Stimulated activated CD4-positive, alpha-beta T cell treated with anti-CD3 and anti-CD28 coated beads, TNF-alpha, amount 100 ng/mL, for 24 hours (primary cell): ENCODE measurements at places on chromosomes 5 and 9.

DNA sequence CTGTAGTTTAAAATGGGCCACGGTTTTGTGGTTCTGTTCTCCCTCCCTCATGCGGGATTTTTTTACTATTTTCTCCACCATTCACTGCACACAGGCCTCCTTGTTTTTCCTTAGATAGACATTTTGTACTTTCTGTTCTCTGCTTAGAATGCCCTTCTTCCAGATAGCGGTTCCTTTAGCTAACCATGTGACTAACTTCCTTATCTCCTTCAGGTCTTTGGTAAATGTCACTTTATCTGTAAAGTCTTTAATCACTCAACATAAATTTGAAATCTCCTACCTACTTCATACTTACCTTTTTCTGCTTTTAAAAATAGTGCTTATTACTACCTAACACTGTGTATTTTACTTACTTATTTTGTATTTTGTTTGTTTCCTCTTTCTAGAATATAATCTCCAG, 15.0 kb downstream of the FER start:
- DNase-seq: no peak

- no peak for DNase-seq
Observed at GRCh38 chr9:120774719-120775118, 18.5 kb downstream of the FBXW2 start.

- DNase-seq: no peak
Observed at GRCh38 chr9:134328841-134329575, 2.8 kb downstream of the RXRA start.

GRCh38 chr5:145680169-145680568, 155.0 kb downstream of the PRELID2 start:
- DNase-seq: no peak

- DNase-seq: no peak
Observed at GRCh38 chr5:128074171-128074570, 9.4 kb upstream of the SLC12A2 start.

DNA sequence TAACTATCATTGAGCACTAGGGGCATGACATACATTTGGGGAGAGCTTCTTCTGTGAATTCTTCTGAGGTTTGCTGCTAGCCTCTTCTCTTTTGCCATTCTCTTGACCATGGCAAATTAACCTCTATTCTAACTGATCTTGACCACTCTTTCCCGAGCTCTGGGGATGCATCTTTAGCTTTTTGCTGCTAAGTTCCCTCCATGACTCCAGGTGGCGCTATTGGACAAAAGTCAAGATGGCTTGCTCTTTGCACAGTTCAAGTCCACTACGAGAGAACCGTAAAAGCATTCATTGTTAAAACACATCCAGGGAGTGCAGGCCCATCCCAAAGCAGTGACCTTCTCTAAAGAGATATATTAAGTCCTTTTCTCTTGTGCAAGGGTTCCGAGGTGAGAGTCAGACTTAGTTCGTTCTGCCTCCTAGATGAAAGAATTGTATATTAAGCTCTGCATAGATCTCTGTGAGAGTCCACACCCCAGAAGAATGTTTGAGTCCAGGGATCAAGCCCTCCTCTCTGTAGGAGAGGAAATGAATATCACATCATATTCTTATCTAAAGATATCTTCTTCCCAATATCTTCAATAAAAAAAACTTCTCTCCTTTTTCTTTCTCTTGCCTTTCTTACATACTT, 1152.9 kb upstream of the CDH6 start:
- DNase-seq: no peak

DNA sequence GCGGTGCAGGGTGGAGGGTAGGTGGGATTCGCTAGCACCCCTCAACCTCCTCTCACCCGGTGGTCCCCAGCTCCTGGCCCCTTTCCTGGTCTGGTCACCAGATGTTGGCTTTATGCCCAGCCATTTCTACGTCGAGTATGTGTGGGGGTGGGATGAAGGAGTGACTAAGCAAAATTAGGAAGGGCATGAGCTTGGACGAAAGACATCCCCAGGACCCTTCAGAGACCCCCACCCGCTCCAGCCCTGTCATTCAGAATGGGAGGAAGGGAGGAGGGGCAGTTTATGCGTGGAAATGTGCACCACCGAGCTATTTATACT, 742 bp downstream of the BHMT2 start:
- no peak for DNase-seq

DNA sequence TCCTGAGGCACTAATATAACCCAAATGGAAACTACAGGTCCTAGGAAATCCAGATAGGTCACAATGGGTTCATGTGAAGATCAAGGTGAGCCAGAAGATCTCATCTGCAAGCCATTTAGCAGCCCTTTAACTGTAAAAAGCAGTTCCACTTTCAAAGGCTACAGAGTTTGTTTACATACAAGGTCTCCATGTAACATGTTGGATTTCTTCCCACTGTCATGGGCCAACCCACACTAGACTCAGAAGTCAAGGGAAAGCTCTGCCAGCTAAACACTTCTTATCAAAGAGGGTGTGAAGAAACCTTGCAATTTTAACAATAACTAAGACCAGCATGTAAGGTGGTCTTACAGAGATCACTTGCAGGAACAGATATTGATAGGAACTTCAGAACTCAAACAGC, 3.8 kb upstream of the CTNNAL1 start:
- no peak for DNase-seq

- DNase-seq: no peak
Observed at GRCh38 chr5:95369782-95370181, 21.4 kb upstream of the FAM81B start.

- DNase-seq: no peak
Observed at GRCh38 chr9:108599571-108599970, 256.2 kb downstream of the ACTL7B start.

DNA sequence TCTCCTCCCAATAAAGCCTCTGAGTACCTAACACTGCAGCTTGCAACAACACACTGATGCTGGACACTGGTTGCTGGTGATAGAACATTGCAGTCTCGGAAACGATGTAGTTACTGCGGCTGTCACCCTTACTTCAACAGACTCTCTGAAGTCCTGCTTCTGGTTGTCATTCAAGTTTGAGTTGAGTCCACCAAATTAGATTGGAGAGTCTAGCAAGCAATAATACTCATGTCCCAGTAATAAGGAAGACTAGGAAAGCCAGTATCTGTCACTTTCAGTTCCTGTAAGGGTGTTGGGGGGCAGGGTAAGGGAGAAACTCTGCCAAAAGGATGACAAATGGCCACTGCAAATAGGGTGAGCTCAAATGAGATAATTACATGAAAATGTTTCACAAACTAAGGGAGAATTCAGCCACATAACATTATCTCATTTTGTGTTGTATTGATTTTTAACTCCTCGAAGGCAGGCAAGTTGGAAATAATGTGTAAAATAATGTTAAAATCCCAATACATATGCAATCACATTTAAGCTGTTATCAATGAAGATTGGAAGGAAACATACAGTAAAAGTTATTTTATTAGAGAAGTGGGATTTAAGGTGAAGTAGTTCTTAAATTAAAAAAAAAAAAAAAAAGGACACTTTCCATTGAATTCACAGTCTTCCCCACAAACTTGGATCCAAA, 849 bp upstream of the IFT74 start:
- DNase-seq: no peak

DNA sequence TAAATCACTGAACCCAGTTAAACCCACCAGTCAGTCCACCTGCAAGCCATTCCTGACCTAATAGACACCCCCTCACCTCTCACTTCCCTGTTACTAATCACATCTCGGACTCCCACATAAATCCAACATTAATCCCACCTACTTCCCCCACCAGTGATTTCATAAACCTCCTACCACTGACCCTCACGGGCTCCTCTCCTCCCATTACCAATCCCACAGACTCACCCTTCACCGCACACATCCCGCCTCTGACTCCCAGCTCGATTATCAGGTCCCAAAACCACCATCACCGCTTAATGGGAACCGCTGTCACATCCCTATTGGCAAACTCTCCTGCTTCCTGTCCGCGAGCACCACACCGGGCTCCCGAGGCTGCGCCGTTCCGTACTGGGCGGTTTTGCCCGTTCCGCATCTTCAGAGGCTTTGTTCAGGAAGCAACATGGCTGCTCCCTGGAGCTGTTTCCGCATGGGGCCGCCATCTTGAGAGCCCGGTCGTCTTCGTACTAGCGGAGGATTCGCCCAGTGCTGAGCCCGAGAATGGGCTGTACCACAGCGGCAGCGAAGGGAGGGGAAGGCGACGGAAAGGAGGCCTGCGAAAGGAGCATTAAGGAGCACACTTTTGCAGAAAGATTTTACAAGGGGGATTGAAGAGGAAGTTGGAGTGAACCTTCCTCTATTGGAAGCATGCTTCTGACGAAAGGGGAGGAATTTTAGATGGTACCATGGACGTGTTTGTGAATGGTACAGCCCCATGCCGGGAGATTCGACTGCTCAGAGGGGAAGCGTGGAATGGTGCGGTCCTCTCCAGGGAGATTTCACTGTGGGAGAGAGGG, at the start of gene ZNF300:
TSS of gene ZNF300 (minus strand) at position 502 of the 833 bp plus-strand sequence. CDS start 1,825 bp downstream, outside the sequence.
- DNase-seq: no peak

GRCh38 chr5:102090770-102091169, 205.3 kb downstream of the SLCO4C1 start:
- DNase-seq: no peak

DNA sequence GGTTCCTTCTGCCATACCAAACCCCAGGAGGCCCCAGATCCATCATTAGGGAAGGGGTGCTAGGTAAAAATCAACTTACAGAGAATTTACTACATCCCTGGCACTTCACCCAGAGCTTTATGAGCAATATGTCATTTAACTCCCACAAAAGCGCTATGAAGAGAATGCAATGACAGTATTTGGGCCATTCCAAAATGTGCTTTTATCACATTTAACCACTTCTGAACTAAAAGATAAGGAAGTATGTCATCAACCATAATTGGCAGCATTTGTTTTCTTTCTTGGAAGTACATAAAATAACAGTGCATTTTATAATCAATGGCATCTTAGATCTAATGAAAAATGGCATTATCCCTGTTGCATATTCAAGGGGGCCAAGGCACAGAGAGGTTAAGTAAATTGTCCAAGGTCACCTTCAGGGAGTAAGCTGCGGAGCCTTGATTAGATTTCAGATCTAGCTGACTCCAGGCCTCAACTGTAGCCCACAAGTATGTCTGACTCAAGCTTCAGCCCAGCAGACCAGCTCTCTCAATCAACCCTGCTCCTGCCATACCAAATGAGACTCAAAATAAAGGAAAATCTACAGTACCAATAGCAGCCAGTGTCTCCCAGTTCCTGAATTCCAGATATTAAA, 16.5 kb downstream of the SH3TC2 start:
- no peak for DNase-seq

- no peak for DNase-seq
Observed at GRCh38 chr5:146962801-146963355, 84.3 kb upstream of the PPP2R2B start.

DNA sequence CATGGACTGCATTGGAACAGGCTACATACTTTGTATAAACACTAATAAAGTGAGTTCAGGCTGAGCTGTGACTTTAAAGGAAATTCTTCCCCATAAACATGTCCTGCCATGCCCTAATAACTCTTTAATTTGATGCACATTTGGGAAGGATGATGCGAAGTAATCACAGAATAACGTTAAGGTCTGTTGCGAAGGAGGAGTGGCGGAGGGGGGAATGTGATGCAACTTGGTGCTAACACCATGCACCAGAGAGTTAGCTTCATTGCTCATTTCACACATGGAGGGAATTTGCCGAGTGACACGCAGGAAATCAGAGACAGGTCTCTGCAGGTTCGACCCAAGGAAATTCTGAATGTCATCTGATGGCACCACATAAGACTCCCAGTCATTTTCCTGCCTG, 32.9 kb downstream of the SLIT3 start:
- DNase-seq: no peak

GRCh38 chr9:91428927-91429351, 5.3 kb upstream of the NFIL3 start:
- no peak for DNase-seq

DNA sequence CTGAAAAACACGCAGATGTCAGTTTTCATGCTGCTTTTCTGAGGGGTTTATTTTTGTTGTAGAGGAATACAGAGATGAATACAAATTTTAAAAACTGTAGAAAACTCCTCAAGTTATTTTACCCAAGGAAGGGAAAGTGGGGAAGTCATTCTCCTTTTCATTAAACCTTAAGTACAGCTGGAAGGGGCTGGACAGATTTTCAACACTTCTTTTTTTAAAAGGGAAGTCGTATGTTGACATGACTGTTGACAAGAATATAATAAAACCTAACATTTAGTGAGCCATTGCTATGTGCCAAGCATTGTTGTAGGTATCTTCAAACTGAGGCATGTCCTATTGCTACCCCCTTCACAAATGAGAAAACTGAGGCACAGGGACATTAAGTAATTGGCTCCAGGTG, 235.7 kb upstream of the ELL2 start:
- no peak for DNase-seq

GRCh38 chr5:54455413-54456157, at the start of gene HSPB3:
Gene HSPB3 (plus strand): TSS chr5:54455699. CDS start chr5:54455790, 91 bp downstream.
- no peak for DNase-seq
